ENCODE measurements at places on chromosomes 13 and 19. TPM values are rescaled to one million over a fixed set of nuclear protein-coding genes. Genes with fewer than 3 reads are reported as not detected.
A peak's percentile ranks its signal among the peaks of the same experiment; 100 is the strongest.

Gene RETN
- total RNA-seq, result not detected

Gene LILRB3
- total RNA-seq, result not detected

Gene GGN
- 1.0 TPM for total RNA-seq

Gene SLC25A42
- total RNA-seq, result 4.0 TPM

Gene COX7A1
- total RNA-seq, result not detected

DNA sequence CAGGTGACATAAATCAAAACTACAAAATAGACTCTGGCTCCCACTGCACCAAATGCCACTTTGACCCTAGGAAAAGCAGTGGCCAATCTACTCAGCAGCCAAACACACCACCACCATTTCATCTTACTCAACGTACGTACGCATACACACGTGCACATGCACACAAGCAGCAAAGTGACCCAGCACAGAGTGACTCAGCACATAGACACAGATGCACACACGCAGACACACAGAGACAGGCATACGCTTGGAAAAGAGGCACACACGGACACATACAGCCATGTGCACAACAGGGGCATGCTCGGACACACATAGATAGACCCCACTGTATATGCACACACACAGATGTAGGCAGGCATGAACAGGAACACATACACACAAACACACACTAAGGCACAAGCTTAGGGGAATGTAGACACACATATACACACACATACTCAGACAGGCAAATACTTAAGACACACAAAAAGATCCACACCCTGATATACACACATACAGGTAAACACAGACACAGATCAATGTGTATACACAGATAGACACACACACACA is 37.3 kb downstream of the PEPD start:
- H3K27me3 ChIP-seq, result no peaks in the 10 kb centered on the region
- no peak for DNase-seq
- H3K4me1 ChIP-seq, result no peaks in the 10 kb centered on the region
- H3K36me3 ChIP-seq, result no peaks in the 10 kb centered on the region

- no peak for DNase-seq
- H3K4me1 ChIP-seq, result peaks cover 11% of the 10 kb centered on the region
- H3K27ac ChIP-seq, result no peak overlapping the region
- H3K4me3 ChIP-seq, result no peak overlapping the region
These were observed 574.8 kb downstream of the MYO16 start for GRCh38 chr13:109204252-109204651.

DNA sequence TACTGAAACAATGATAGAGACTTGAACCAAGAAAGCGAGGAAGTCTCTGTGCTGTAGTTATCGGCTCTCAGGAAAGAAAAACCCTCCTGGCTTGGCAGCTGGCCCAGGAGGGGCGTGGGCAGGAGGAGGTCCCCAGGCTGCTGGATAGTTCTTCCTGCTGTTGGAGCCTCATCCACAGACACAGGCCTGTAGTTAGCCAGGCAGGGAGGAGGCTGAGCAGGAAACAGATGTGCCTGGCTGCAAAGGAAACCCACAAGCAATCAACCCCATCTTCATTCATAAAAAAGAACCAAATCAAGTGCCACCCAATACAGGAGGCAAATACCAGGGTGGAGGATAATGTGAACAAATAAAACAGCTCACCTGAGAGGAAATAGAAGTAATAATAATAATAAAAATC is 86.2 kb downstream of the IRS2 start:
- H3K4me3 ChIP-seq, result no peak overlapping the region
- no peaks in the 10 kb centered on the region for H3K36me3 ChIP-seq
- peaks cover 6% of the 10 kb centered on the region for H3K4me1 ChIP-seq

DNA sequence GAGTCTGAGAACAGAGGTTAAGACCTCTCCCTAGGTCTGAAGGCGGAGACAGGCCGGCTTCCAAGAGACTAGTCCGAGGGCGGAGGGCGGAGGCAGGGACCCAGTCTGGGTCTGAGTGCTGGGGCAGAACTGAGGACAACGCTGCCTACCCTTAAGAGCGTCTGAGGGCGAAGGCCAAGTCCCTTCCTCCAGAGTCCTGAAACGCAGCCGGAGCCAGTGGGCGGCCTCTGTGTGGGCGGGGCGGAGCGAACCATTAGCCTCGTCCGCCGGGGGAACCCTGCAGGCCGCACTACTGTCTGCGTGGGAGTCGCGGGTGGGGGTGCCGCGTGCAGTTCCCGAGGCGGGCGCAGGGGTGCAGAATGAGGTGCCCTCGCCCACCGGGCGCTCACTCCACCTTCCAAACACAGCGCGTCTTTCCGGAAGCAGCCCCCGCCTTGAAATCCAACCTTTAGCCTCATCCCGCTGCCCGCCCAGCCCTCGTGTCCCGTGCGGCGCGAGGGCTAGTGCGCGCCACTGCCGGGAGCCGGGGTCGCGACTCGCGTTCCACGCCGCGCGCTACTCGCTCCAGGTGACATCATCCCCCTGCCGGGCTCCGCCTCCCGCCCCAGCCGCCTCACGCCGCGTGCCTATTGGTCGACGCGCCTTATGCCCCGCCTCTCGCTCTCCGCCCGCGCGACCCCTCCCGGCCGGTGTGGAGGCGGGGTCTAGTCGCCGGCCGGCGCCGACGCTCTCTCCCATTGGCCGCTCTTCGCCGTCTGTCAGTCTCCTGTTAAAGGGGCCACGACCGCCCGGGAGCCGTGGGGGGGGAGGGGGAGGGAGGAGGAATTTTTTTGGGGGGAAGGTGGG is at the start of gene C19orf73:
Gene C19orf73 (minus strand): TSS at position 579 of the 846 bp plus-strand sequence. CDS start 121 bp downstream, at position 458.
- peaks cover 3% of the 10 kb centered on the region for H3K4me1 ChIP-seq
- no peak within 1 kb of the TSS for H3K27ac ChIP-seq
- peak; percentile 97 for DNase-seq
- H3K27me3 ChIP-seq, result peaks cover 54% of the 10 kb centered on the region
- H3K4me3 ChIP-seq, result peak within 1 kb of the TSS; percentile 61
- H3K36me3 ChIP-seq, result no peaks in the 10 kb centered on the region

DNA sequence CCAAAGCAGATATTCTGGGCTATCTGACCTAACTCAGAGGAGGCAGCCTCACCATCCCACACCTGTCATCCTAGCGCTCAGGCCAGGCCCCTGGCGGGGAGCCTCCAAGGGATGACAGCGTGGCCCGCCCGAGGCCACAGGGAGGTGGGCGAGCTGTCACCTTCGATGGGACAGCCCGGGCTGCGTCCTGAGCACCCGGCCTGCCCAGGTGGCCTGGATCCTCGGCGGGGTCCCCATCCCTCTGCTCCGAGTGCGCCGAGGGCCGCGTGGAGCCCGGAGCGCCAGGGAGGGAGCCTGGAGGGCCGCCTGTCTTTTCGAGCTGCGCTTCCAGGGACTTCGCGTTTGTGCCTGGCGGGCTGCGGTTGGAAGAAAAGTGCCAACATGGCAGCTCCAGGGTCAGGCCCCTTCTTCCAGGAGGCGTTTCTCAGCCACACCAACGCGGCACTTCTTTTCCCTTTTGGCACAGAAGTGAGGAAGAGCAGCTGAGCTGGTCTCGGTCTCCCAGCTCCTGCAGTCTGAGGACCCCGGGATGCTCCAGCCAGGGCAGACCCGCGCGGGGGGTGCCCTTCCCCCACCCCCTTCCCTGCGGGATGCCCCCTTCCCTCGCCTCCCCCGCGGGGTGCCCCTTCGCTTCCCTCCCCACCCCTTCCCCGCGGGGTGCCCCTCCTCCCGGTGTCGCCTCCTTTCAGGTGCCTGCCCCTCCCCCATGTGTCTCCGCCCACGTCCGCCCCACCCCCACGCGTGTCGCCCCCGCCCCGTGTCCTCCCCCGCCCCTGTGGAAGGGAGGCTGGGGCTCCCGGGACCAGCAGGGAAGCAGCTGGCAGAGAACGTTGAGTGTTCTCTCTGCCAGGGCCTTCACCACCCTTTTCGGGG is 42.3 kb downstream of the GJA3 start:
- peak overlapping the region; percentile 58 for H3K4me3 ChIP-seq
- no peak overlapping the region for H3K27ac ChIP-seq
- peak; percentile 63 for DNase-seq
- no peaks in the 10 kb centered on the region for H3K36me3 ChIP-seq

DNA sequence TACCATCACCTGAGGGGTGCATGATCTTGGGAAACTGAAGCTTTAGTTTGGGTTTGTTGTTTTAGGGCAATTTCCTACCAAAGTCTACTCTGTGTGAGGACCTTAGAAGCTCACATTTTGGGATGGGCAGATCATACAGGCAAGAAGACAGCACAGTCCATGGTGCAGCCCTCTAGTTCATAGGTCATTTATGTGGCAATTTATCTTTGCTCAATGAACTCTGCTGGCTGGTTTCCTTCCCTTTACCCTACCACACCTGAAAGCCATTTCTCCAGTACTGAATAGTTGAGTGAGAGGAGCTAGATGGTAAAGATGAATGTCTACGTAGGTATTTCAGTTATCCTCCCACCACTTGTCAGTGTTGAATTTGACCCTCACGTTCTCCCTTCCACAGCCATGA is 87.5 kb upstream of the KLF12 start:
- no peaks in the 10 kb centered on the region for H3K36me3 ChIP-seq
- no peaks in the 10 kb centered on the region for H3K27me3 ChIP-seq
- no peak overlapping the region for H3K4me3 ChIP-seq
- no peak for DNase-seq

DNA sequence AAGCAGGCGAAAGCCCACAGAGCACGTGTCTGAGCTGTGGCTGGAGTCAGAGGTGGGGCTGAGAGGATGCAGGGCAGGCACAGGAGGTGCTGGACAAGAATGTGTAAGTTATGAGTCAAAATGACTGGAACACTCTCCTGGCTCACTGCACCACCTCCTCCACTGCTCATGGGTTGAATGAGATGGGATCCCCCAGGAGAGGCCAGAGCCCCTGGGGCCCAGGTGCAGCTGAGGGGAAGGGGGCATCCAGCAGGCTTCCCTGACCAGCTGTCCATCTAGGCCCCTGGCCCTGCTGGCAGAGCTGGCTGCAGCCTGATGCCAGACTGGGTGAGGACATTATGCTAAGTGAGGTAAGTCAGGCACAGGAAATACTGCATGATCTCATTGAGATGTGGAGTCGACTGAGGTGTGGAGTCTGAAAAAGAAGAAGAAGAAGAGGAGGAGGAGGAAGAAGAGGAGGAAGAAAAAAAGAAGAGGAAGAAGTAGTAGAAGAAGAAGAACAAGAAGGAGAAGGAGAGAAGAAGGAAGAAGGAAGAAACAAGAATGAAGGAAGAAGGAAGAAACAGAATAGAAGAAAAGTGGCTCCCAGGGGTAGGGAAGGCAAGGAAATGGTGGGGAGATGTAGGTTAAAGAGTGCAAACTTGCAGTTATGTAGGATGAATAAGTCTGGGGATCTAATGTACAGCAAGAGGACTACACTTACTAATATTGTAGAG is 747.4 kb downstream of the UQCRFS1 start:
- H3K4me3 ChIP-seq, result no peak overlapping the region
- no peak for DNase-seq
- H3K4me1 ChIP-seq, result peaks cover 21% of the 10 kb centered on the region

GRCh38 chr13:110524541-110525257 is 36.8 kb downstream of the RAB20 start:
- H3K27me3 ChIP-seq, result no peaks in the 10 kb centered on the region
- H3K4me1 ChIP-seq, result no peaks in the 10 kb centered on the region
- no peak overlapping the region for H3K4me3 ChIP-seq
- no peak for DNase-seq
- H3K36me3 ChIP-seq, result no peaks in the 10 kb centered on the region

DNA sequence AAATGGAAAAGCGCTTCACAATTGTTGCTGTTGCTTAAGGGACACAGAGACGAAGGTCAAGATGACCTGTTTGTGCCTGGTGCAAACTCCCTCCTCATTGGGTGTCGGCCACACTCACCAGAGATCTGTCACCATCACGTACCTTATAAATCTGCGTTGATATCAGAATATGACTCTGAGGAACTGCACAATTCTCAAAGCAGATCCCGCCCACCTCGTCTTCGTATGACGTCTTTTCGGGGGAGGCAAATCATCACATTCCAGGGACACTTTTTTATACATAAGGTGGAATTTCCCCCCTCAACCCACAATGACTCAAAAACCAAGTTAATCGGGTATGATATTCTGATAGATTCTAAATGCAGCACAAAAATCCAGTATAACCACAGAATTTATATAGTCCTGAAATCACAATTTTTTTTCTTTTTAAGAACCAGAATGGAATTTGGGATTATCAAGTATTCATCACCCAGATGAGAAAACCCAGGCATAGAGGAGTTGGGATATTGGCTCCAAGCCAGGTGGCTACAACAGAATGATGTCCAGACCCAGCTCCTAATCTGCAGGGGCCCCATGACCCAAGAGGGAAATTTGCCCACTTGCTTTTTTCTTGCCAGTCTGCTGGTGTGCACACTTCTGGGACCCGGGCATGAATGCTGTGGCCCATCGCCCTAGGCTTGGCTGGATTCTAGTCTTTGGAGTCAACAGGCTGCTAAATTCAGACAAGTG is 50.6 kb upstream of the MTIF3 start:
- DNase-seq, result no peak
- no peaks in the 10 kb centered on the region for H3K36me3 ChIP-seq
- no peak overlapping the region for H3K4me3 ChIP-seq
- H3K27ac ChIP-seq, result no peak overlapping the region
- no peaks in the 10 kb centered on the region for H3K27me3 ChIP-seq
- peaks cover 12% of the 10 kb centered on the region for H3K4me1 ChIP-seq

- no peak overlapping the region for H3K27ac ChIP-seq
- H3K36me3 ChIP-seq, result no peaks in the 10 kb centered on the region
- DNase-seq, result no peak
- no peaks in the 10 kb centered on the region for H3K4me1 ChIP-seq
- H3K4me3 ChIP-seq, result no peak overlapping the region
- H3K27me3 ChIP-seq, result no peaks in the 10 kb centered on the region
These were observed 69.1 kb downstream of the FNDC3A start for GRCh38 chr13:49044836-49045235.

- peak; percentile 26 for DNase-seq
- H3K27ac ChIP-seq, result no peak overlapping the region
- no peaks in the 10 kb centered on the region for H3K27me3 ChIP-seq
These were observed 9.8 kb upstream of the ZNF544 start for GRCh38 chr19:58218899-58219298.

DNA sequence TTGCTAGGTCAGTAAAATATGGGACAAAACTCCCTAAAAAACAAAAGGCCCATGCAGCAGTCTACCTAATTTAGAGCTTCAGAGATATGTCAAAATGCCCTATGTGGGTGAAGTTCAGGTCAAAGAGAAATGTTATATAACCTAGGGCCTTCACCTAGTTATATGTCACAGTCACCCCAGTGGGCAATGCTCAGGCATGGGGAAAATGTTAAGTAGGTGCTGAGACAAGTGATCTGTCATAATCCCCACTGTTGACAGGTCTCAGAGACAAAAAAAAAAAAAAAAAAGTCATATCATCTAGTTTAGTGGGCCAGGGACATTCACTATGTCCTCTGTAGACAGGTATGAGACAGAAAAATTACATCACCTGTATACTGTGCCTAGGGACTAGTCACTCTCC is 128.6 kb upstream of the ZNF91 start:
- H3K27me3 ChIP-seq, result no peaks in the 10 kb centered on the region
- DNase-seq, result no peak
- no peaks in the 10 kb centered on the region for H3K36me3 ChIP-seq
- H3K4me3 ChIP-seq, result no peak overlapping the region
- no peak overlapping the region for H3K27ac ChIP-seq
- H3K4me1 ChIP-seq, result no peaks in the 10 kb centered on the region

DNA sequence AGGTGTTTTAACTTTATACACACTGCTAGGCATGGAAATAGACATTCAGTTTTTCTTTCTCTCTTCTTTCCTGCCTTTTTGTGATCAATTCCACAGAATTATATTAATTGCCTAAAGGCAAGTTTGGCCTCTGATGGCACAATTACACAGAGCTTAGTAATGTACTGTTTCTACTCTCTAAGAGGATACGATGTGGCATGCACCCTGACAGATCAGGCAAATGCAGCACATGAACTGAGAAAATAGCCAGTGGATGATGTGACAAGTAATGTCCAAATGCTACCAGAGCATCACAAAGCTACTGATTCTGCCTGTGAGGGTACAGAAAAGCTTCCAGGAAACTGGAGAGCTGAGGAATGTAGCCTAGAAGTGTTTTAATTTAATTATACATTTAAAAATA is 233.8 kb upstream of the PRR20A start:
- H3K27me3 ChIP-seq, result no peaks in the 10 kb centered on the region
- no peak overlapping the region for H3K4me3 ChIP-seq
- H3K4me1 ChIP-seq, result no peaks in the 10 kb centered on the region
- no peaks in the 10 kb centered on the region for H3K36me3 ChIP-seq
- no peak overlapping the region for H3K27ac ChIP-seq

Data from neural progenitor cell (in vitro differentiated cells).